ENCODE measurements at places on chromosomes 2 and 18.

DNA sequence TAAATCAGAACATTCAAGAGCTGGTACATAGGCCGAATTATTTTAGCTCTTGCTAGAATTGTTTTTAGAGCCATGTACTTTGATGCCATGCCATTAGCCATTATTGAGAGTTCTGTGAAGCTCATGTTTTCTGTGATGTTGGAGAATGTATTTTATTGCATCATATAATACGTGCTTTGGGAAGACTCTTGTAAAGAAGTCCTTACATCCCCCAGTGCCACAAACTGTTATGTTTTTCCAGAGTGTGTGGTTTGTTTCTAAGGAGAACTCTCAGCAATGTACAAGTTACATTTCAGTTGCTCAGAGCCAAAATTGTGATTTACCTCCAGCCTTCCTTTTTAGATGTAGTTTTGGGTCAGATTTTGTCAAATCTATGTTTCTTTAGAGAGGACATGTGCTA, 148.6 kb downstream of the HAUS1 start:
- no peak for DNase-seq

DNA sequence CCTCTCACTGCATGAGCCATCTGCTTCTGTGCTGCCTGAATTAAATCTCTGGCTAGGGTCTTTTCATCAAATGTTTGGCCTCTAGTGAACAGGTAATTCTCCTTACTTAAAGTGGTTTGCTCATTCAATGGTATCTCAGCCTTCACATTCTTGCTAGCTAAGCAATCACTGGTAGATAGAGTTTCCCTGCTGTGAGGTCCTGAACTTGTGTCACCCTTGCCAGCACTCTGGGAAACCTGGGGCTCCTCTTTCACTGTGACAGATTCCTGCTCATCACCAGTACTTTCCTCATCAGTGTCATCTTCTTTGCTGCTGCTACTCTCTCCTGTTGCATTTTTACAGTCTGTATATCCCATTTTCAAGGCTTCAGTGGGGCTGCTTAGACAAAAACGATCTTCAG, 69.1 kb upstream of the DTNB start:
- DNase-seq: no peak

- no peak for DNase-seq
Measured at GRCh38 chr2:129903586-129904425, 75.7 kb upstream of the RAB6C start.

- no peak for DNase-seq
Measured at GRCh38 chr2:196012314-196012713, 56.3 kb downstream of the DNAH7 start.

- DNase-seq: no peak
Measured at GRCh38 chr2:39724828-39725144, 54.3 kb downstream of the THUMPD2 start.

GRCh38 chr18:56475250-56475649, 163.1 kb downstream of the TXNL1 start:
- no peak for DNase-seq

DNA sequence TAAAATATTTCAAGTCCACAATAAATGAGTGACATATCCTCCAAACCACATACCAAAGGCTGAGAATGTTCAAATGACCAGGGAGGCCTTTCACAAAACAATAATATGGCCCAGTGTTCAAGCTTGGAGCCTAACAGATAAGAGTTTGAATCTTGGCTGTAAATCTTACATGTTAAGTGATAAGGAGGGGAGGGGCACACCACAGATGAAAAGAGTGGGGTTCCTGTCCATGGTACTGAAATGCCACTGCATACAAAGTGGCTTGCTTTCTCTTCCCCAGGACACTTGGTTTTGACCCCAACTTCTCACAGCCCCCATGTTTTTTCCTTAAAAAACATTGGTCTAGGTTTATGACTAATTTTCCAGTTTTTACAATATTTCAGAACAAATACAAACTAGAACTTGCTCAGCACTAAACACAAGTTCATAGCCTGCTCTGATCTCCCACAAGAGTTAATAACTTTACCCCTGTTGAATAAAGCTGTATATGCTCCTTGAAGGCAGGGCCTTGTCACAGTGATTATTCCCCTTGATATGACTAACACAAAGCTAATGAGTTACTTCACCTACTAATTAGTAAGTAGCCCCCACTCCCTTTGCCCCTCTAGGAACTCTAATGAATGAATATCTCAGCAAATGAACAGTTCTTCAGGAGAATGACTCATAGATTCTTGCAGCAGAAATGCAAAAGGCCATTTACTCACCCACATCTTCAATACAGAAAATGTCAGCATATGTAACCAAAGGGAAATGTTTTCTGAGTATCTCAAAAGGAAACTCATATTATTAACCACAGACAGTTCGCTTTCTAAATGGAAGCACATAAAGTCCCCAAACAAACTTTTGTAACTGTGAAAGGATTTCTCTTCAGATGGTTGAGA, 142.2 kb downstream of the SATB2 start:
- no peak for DNase-seq

DNA sequence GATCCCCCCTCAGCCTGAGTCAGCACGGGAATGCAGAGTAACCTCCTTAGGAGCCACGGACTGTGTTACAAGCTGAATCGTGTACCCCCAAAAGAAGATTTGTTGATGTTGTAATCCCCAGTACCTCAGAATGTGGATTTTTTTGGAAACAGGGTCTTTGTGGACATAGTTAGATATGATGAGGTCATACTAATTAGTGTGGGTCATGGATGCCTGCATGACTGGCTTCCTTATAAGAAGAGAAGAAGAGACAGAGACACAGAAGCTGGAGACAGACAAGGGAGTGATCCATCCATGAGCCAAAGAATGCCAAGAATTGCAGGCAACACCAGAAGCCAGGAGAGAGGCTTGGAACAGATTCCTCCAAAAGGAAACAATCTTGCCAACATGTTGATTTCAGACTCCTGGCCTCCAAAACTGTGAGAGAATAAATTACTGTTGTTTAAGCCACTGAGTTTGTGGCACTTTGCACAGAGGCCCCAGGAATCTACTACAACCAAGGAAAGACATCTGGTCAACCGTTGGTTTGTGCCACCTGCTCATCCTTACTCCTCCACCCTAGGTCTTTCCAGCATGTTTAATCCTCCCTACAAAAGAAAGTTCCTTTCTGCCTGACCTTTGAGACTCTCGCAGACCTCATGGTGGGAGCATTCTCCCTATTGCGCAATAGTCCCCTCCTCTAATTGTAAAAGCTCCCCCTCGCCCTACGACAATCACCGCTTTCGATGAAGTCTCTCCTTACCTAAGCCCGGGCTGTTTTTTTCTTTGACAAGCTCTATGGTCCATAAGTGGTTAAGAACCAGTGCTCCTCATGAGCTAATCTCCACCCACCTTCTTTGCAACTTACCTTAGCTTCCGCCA, 91.6 kb downstream of the DNER start:
- DNase-seq: no peak

DNA sequence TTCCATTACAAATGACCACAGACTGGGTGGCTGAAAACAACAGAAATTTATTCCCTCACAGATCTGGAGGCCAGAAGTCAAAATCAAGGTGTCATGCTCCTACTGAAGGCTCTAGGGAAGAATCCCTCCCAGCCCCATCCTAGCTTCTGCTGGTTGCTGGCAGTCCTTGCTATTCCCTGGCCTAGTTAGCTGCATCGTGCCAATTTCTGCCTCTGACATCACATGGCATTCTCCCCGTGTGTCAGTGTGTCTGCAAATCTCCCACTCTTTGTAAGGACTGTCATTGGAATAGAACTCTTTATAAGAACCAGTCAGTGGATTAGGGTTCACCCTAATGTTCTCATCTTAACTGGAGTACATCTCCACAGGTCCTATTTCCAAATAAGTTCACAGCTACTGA, 30.5 kb upstream of the NCKAP5 start:
- no peak for DNase-seq

GRCh38 chr18:1760901-1761300, 810.4 kb downstream of the METTL4 start:
- DNase-seq: no peak

GRCh38 chr2:118989481-118989880, 47.5 kb downstream of the MARCO start:
- no peak for DNase-seq

- DNase-seq: no peak
Measured at GRCh38 chr2:134588556-134588955, 130.2 kb downstream of the TMEM163 start.

GRCh38 chr2:150174056-150174805, 313.2 kb downstream of the RND3 start:
- no peak for DNase-seq

DNA sequence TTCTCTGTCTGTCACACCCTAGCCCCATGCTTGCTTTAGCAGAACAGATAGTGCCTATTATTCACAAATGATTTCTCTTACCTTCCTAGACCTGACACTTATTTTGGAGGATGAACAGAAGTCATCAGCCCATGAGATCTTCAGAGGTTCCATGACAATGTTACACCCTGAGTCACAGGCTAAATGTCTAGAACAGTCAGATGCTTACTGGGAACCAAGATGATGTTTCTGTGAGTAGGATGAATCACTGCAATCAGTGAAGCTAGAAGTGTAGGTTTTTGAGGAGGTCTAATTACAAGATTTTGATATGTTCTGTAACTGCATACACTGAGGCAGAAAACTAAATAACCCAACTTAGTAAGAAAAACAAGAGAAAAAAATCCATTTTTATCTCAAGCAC, 123.0 kb upstream of the THUMPD2 start:
- DNase-seq: no peak

- DNase-seq: no peak
Measured at GRCh38 chr2:169734169-169734847, 676 bp downstream of the KLHL23 start.

DNA sequence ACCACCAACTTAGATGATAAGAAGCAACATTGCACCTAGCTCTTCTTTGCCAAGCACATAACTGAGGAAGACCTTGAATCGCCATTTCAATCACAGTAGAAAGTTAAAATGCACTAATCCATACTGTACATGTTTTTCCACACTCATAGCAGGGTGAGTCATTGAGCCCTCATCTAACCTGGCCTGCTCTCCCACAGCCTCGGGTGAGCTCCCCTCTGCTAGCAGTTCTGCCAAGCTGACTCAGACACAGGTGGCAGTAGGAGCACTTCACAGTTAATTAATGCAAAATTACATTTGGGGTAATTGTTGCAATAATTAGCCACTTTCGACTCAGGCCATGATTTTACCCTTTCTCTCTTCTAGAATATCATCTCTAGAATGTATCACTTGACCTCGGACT, 1632.8 kb upstream of the CELF4 start:
- no peak for DNase-seq

GRCh38 chr18:56413862-56414261, 224.5 kb downstream of the TXNL1 start:
- no peak for DNase-seq

GRCh38 chr2:200373231-200373630, 66.7 kb downstream of the SPATS2L start:
- no peak for DNase-seq

DNA sequence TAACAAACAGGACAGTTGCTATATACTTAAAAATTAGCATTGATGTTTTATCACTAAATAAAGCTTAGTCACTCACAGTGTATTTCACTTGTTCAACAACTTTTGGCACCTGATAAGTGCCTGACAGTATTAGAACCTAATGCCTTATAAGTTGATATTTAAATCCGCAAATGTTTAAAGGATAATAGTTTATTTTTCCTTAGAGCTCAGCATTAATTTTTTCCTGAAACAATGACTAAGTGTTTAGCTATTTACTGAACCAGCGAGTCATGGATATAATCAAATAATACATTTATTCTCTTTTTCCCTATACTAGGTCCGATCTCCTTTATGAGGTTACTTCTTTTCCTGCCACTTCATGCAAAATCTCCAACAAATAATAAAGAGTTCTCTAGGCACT, 146.0 kb upstream of the PGAP1 start:
- no peak for DNase-seq

- no peak for DNase-seq
Measured at GRCh38 chr2:151063271-151063670, 198.4 kb downstream of the RBM43 start.

DNA sequence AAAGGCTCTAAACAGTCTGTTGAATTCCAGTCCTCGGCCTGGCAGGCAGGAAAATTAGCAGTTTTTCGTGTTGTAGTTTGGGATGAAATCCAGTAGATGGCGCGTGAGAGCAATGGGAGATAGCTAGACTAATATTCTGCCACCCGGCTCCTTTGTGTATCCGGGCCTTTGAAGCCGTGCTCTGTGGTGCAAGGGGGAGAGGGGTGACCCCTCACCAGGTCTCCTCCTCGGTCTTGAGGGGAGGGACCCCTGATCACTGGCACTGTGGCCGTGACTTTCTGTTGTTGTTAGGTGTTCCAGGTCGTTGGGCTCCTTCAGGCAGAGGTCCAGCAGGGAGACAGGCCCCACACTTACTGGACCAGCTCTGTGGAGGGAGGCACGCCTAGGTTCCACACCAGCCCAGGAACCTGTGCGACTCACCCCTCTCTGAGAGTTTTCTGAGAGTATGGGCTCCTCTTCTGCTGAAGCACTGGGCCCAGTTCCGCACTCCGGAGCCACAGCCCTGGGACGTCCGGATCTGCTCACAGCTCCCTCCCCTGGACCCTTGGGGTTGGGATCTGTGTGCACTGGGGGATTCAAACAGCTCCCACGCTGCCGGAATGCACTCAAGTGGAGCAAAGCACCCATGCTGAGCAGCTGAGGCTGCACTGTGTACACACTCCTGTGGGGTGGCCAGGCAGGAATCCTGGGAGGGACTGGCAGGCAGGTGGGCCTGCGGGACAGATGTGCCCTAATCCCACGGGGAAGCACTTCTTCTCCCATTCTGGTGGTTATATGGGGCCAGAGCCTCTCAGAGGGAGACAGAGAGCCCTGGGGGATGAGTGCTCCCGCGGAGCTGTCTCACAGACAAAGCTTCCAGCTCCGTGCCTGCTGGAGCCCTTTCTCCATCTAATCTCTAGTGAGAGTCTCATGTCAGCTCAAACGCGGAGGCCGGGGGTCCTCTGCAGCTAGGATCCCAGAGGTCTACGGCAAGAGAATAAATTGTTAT, 8.8 kb downstream of the GKN2 start:
- DNase-seq: peak; percentile 68

Measured in NCI-H2107 (cell line).